ENCODE measurements at places on chromosomes 2 and 18.

DNA sequence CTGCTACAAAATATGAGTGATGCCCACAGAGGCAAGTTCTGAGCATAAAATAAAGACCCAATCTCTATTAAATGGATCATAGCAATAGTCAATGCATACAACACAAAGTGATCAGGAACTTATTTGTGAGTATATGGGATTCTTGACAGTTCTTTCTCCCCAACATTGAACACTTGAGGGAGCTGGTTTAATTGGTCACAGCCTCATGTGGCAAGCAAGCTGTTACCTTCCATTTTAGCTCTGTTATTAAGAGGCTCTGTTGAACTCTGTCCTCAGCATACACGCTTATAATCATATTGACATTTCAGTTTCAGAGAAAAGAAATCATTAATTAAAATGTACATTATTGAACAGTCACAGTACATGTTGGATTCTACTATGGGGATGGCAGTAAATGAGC lies 37.6 kb upstream of the PAX3 start:
- no peak for DNase-seq

DNA sequence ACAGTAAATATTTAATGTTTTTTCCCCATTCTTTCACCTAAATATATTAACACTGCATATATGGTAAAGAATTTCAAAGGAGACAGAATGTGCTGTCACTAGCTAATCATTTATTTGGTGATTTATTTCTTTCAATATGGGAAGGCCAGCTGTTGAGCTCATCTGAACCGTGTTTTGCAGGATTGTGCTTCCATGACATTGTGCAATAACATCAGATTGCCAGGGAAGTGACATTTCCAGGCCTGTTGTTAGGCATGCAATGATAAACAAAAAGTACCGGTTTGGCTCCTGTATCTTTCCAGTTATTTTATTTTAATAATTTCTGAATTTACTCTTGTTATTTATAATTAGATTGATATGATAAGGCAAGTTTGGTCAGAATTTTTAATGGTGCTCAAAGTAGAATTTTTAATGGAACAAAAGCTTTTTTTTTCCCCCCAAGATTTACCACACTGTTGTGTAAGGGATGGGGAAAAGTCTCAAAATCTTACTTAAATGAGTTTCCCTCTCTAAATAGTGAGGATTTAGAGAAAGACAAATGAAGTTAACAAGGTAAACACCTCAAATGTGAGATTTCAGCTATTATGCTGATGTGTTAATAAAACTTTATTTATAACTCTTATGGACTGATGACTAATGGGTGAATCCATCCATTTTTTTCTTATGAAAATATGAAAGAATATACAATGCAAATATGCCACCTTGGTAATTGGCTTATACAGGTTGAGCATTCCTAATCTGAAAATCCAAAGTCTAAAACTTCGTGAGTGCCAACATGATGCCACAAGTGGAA lies 52.7 kb downstream of the MALT1 start:
- DNase-seq, result no peak

- DNase-seq, result peak; percentile 49
These were observed 127.4 kb downstream of the CHST9 start for GRCh38 chr18:27057519-27058234.

DNA sequence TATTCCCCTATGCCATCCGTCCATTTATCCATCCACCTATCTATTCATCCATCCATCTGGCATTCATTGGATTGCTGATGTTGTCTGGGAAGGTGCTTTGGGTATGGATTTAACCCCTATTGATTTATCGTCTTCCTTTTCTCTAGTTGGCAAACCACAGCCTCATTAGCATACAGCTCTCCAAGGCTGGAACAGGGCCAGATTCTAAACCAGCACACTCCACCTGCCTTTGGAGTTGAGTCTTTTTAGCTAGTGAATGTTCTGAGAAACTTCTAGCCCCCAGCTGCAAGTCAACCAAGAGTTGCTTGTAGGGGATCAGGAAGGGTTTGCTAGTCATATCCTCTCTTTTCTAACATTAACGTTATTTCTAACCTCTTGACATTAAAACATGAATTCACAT lies 90.7 kb downstream of the NRP2 start:
- no peak for DNase-seq

DNA sequence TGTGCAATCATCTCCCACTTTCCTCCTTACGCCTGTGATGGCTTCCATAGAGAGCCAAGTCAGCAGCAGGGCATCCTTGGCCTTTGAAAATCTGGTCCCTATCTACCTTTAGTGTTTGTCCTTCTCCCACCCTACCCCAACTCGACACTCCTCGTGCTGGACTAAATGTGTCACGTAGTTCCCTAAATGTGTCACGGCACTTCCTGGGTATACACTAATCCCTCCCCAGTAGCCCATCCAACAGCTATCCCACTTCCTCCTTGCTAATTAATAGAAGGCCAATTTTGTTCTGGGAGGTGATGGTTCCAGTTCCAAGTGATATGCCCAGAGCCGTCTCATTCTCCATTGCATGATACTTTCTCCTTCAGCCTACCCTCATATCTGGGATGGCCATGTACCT lies 36.5 kb upstream of the ZFP36L2 start:
- no peak for DNase-seq

DNA sequence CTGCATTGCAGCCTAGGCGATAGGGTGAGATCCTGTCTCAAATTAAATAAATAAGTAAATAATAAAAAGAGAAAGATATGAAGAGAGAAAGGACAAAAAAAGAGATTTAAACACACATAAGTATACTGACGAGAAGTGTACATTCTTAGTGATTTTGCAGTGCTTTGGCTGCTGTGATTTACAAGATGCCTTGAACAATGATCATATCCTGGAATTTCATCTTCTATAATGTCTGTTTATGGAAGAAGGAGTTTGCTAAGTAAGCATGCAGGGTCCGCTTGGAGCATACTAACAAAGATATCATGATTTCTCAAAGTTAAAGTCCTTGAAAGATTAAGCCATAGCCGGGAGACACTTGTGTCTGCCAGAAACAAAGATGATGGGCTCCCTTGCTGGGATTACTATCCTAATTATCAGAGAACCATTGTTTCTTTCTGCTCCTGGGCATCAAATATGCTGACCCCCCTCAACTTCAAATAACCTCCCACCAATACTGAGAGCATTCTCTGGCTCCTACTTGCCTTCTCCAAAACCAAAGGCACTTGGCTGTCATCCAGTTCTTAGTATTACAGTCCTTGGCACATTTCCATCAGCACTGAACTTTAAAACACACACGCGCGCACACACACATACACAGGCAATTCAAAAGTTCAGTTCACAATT lies 47.5 kb upstream of the STAM2 start:
- no peak for DNase-seq

- DNase-seq, result no peak
These were observed 232.0 kb downstream of the SOCS6 start for GRCh38 chr18:70520867-70521266.

DNA sequence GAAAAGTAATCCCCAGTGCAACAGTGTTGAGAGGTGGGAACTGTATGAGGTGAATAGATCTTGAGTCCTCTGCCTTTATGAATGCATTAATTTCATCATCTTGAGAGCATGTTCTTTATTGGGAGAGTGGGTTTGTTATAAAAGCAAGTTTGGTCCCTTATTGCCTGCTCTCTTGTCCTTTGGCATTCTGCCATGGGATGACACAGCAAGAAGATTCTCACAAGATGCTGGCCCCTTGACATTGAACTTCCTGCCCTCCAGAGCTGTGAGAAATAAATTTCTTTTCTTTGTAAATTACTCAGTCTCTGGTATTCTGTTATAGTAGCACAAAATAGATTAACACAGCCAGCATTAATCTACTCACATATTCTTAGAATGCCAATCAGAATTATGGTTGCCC lies 108.6 kb downstream of the EHBP1 start:
- no peak for DNase-seq

DNA sequence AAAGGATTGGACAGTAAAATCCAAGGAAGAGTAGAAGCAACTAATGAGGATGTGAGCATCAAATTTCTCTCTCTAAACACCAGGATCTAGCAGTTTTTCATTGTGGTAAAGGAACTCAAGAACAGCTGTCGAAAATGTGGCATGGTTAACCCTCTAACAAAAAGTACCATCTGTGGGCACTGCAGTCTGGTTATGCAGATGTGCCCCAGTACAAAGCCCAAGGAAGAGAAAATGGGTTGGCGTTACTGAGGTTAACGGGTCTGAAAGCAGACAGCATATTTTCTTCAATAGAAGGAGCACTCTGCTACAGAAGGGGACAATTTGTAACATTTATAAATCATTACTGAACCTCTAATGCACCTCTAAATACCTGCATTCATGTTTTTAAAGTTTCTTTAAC lies 253.0 kb upstream of the HNRNPA3 start:
- DNase-seq, result no peak

DNA sequence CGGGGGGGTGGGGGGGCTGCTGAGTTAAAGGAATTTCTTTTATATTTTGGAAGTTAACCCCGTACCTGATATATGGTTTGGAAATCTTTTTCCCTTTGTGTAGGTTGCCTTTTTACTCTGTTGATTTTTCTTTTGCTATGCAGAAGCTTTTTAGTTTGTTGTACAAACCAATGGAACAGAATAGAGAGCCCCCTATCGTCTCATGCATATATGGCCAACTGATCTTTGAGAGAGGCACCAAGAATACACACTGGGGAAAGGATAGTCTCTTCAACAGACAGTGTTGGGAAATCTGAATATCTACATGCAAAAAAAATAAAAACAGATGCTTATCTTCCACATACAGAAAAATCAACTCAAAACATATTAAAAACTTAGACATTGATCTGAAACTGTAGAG lies 647.8 kb upstream of the KLHL29 start:
- DNase-seq, result no peak

GRCh38 chr18:45825258-45826044 lies at the start of gene SIGLEC15:
TSS of gene SIGLEC15 (plus strand) at chr18:45825675. CDS start at chr18:45825729, 54 bp downstream.
- no peak for DNase-seq

- no peak for DNase-seq
These were observed 101.7 kb upstream of the ZSWIM2 start for GRCh38 chr2:186950694-186951093.

DNA sequence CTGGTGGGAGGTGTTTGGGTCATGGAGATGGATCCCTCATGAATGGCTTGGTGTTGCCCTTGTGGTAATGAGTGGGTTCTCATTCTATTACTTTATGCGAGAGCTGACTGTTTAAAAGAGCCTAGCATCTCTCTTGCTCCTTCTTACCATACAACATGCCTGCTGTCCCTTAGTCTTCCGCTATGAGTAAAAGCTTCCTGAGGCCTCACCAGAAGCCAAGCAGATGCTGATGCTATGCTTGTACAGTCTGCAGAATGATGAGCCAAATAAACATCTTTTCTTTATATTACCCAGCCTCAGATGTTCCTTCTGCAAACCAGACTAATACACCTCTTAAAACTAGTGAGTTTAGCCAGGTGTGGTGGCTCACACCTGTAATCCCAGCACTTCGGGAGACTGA lies 23.1 kb downstream of the EVA1A start:
- no peak for DNase-seq

- DNase-seq, result peak; percentile 18
These were observed 154.1 kb upstream of the SH3BP4 start for GRCh38 chr2:234797566-234798250.

DNA sequence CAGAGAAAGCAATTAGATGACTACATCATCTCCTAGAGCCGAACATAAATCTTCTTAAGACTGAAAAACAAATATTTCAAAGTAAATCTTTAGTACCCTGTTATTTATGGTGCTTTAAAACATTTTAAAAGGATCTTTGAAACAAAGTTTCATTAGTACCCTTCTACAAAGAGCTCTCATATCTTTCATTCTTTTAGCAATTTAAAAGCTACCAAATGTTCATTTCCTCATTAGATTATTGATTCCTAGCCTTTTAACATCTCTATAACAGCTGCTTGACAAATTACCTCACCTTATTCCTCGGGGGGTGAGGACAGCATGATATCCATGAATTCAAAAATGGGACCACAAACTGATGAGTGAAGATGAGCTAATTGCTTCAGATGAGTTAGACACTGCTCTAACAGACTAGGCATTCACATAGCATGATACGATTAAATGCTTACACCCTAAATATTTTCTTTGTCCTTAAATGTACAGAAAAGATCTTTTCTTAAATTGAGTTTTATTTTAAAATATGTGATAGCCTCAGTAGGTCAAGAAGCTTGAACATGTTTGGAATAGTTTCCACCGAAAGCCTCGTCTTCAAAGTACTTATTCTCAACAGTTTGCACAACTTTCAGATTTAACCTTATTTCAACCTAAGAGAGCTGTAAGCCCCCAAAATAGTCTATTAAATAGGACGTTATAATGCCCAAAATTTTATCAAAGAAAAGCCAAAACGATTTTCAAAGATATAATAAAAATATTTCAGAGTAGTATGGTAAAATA lies 2.1 kb downstream of the ATAD2B start:
- DNase-seq, result no peak

DNA sequence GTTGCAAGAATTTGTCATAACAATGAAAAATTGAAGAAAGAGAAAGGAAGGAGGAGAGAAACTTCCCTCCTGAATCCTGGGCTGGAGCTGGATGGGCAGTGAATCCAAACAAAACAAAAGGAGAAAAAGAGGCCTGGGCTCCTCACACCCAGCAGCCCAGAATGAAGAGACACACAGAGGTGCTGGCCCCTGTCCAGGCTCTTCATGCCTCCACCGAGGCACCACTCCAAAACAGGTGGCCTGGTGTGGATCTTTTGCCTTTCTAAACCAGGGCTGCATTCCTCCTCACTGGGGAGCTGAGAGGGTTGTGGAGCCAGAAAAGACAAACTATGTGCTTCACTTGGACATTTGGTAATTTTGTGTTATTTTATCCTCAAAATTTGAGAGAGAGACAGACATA lies 76.0 kb downstream of the FAM124B start:
- DNase-seq, result no peak

GRCh38 chr18:9016633-9017166 lies 85.8 kb upstream of the NDUFV2 start:
- DNase-seq, result peak; percentile 73

DNA sequence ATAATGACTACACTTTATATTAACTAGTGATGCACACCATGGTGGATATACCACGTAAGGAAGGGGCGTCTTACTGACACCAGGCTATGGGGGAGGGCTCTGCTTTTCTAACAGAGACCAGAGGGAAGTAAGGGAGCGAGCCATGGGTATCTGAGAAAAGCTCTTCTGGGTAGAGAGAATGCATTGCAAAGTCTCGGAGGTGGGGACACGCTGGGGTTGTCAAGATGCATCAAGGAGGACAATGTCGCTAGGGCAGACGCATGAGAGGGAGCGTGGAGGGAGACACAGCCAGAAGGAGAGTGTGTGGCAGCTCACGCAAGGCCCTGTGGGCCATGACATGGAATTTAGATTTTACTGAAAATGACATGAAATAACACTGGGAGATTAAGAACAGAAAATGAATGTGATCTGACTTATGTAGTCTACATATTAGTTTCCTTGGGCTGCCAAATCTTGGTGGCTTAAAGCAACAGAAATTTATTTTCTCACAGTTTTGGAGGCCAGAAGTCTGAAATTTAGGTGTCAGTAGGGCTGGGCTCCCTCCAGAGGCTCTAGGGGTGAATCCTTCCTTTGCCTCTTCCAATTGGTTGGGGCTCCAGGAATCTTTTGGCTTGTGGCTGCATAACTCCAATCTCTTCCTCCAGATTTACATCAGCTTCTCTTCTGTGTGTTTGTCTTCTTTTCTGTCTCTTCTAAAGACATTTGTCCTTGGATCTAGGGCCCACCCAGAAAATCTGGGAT lies 352.2 kb downstream of the CYRIA start:
- no peak for DNase-seq
